Activated T-helper 1 cell treated with anti-CD3 and anti-CD28 coated beads, Interleukin-2, amount 50 U/mL, for 16 hours (primary cell): ENCODE measurements at places on chromosomes 1 and 21.

DNA sequence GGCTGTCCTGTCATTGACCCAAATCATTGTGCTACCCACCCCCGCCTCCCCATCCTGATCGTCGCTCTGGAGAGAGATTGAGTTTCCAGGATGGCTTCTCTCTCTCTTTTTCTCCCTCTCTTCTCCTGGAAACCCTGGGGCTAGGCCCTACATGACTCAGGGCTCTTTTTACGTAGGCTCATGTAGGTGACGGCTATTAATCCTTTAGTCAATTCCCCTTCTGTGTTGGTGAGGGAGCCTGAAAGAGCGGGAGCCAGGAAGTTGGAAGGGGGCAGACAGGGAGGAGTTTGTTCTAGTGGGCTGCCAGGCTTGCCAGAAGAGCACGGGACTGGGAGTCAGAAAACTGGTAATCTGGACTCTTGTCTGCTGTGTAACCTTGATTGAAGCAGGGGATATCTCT, 9.7 kb downstream of the ATP2B4 start:
- no peak for DNase-seq

- no peak for DNase-seq
These were observed 35.0 kb downstream of the TMCC2 start for GRCh38 chr1:205262731-205263171.

DNA sequence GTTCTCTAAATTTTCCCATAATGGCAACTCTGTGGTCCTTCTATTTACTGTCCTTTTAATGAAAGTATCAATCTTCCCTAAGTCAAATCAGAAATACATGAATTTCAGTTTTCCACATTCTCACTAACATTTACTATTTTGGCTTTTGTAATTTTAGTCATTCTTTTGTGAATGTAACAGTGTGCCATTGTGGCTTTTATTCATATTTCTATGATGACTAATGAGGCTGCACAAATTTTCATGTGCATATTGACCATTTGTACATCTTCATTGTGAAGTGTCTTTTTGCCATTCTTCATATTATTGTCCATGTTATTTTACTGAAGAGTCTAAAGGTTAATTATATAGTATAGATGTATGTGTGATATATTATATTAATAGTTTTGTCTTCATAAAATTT, 431.0 kb upstream of the BRINP3 start:
- DNase-seq, result no peak

GRCh38 chr1:233245191-233245765, 50.2 kb downstream of the PCNX2 start:
- DNase-seq, result no peak

DNA sequence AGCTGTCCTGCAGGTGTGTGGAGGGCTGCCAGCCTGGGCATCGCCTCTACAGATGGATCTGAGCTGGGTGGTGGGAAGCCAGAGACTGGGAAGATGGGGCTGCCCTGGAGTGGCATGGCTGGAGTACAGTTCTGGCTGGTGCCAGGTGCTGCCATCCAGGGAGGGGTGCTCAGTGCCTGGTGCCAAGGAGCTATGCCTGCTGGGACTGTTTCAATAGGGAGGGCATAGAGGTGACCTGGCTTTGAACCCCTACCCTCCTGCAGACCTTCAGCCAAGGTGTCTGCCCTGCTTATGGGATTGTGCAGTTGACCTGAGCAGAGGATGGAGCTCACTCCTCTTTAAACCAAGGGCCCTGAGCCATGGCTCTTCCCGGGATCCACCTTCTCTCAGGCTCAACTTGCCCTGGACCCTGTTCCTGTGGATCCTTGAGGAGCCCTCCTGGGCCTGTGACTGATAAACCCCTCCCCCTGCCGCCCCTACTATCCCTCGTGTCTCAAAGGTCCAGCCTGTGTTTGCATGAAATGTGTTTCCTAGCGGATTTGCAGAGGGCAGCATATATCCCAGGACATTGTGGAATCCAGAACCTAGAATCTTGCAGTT, 48.7 kb downstream of the PTPRU start:
- no peak for DNase-seq

- no peak for DNase-seq
These were observed 25.0 kb downstream of the WNT9A start for GRCh38 chr1:227922501-227923352.

DNA sequence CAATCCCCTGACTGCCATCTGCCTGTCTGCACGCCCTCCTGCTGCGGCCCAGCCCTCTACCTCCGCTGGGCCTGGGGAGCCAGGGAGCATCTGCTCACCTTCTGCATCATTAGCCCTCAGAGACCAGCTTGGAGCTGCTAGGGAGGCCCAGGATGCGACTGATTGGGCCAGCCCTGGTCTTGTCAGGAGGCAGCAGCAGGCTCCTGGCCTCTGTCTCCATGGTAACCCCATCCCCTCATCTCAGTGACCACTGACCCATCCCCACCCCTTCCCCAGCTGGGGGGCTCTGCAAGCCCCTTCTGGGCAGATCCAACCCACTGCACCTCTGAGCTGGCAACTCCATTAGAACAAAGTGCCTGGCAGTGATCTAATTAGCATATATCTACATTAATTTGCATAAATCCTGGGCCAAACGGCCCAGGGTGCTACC, 37.7 kb downstream of the NKAIN1 start:
- DNase-seq, result no peak

DNA sequence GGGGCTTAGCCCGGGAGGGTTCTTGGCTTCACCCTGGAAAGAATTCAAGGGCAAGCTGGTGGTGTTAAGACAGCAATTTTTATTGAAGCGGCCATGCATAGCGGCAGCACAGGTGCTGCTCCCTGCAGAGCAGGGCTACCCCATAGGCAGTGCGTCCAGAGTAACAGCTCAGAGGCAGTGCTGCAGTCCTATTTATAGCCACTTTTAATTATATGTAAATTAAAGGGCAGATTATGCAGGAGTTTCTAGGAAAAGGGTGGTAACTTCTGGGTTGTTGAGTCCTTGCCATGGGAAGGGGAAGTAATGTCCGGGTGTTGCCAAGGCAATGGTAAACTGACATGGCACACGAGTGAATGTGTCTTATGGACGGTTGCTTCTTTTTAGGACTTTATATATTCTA, 57.0 kb downstream of the VPS26C start:
- no peak for DNase-seq

- no peak for DNase-seq
These were observed 17.0 kb downstream of the DHRS3 start for GRCh38 chr1:12600880-12601633.

DNA sequence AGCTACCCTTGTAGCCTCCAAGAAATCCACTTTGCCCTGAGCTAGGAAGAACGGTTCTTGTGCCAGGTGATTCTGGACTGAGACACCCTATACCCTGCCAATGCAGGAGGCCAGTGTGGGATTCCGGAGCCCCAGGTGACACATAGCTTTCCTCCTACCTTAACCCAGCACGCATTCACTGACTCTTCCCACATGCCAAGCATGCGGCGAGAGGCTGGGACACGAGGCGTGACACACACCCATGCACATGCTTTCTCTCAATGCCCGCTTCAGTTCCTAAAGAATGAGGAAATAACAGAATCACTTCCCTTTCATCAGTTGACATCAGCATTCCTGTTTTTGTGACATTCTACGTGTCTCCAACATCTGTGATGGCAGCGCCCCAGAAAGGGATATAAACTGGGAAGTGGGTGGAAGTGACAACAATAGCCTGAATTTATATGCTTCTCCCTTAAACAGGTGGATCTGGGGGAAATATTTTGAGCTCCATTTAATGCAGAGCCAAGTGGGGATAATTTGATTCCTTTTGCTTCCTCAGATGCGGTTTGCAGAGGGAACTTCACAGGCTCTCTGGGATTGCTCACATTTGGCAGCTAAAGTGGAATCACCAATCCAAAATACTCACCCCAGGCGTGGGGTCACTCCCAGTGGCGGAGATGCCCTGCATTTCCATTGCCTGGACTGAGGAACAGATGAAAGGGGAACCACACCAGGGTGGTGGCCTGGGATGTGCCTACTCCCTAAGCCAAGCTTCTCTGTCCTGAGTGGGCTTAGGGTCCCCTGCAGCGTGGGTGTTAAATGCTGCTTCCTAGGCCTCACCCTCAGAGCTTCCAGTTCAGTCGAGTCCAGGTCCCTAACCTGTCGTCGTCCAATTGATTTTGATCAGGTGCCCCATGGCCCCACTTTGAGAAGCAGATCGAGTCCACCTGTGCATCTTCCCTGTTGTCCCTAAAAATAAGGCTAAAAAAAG, 445.1 kb downstream of the SIPA1L2 start:
- DNase-seq, result no peak

- DNase-seq, result no peak
These were observed 15.5 kb upstream of the MAST2 start for GRCh38 chr1:45787905-45788304.

- no peak for DNase-seq
These were observed at the start of gene FABP3 for GRCh38 chr1:31373056-31373896. FABP3 (minus strand) TSS chr1:31373076; CDS start chr1:31373014, 62 bp downstream.

- no peak for DNase-seq
These were observed 76.5 kb downstream of the CD58 start for GRCh38 chr1:116494353-116494692.

DNA sequence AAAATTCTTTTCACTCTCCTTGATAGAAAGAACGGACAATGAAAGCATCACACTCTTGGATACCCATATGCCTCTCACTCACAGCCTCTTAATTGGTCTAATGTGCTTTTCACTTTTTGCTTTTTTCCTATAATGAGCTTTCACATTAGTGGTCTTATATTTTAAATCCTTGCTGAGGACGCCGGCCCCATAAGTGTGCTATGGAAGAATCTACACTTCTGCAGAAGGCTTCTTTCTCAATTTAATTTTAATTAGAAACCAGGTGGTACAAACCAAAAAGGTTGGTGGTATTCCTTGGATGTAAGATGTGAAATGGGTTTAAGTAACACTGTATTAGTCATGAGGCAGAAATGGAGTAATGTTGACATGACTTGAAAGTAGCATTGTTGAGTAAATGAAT, 190.6 kb upstream of the NFIA start:
- DNase-seq, result no peak

- DNase-seq, result no peak
These were observed 132.8 kb downstream of the PGBD5 start for GRCh38 chr1:230293390-230293700.

DNA sequence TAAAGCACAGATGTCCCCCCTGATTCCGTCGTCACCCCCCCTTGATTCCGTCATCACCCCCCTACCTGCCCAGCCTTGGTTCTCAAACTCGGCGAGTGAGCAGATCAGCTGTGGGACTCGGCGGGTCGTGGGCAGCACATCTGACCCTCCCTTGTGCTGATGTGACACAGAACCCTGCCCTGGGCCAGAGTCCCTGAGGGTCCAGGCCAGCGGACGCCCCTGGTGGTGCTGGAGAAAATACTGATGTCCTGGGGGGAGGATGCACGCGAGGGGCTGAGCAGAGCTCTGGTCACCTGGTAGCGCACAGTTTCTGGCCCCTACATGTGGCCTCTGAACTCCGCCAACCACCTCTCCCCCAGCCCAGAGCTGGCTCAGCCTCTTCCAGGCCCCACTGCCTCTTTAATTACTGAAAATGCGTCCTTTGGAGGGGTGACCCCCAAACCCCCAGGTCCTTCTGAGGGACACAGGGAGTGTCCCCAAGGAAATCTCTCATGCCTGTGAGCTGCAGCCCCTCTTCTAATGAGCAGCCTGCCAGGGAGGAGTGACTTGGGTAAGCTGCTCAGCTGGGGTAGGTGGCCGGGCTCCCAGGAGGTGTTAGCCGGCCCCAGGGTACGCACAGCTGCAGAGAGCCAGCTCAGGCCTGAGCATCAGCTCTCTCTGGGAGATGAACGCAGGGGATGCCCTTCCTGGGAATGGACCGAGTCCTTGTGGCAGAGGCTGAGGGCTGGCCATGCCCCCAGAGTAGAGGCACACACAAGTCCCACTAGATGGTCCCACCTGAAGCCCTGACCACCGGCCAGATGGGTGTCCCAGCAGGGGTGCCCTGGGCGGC, 129.5 kb upstream of the ARHGEF16 start:
- no peak for DNase-seq

DNA sequence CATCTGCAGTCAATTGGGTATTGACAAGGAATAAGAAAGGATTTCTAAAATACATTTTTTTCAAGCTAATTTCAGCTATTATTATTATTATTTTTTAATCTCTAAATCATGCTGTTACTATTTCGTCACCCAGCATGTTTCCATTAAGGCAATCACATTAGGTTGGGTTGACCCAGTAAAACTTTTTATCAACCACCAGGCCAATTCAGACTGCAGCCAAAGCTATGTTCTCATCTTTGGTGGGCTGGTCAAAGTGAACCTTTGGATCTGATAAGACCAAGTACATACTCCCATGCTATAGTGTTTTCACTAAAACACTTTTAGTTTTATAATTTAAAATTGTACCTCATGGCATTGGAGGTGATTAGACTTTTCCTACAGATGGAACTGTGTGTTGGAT, 198.6 kb downstream of the PBX1 start:
- no peak for DNase-seq

GRCh38 chr1:114976891-114977290, 52.7 kb upstream of the TSHB start:
- no peak for DNase-seq

GRCh38 chr21:35106246-35106835, 57.2 kb upstream of the RUNX1 start:
- no peak for DNase-seq

DNA sequence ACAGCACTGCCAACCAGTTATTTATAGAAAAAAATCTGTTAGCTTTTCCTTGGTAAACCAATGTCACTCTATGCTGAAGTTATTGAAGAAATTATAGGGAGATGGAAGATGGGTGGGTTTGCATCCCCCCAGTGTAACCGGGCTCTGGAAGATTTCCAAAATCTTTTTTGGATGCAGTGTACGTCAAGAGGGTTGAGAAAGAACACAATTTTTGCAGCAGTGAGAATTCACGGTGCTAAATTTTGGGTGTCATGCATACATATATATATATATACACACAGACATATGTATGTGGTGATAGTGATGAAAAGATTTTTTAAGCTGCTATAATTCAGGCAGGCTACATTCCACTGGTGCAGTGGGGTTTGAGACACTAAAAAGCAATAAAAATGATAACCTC, 91.4 kb upstream of the MAGI3 start:
- DNase-seq, result no peak

DNA sequence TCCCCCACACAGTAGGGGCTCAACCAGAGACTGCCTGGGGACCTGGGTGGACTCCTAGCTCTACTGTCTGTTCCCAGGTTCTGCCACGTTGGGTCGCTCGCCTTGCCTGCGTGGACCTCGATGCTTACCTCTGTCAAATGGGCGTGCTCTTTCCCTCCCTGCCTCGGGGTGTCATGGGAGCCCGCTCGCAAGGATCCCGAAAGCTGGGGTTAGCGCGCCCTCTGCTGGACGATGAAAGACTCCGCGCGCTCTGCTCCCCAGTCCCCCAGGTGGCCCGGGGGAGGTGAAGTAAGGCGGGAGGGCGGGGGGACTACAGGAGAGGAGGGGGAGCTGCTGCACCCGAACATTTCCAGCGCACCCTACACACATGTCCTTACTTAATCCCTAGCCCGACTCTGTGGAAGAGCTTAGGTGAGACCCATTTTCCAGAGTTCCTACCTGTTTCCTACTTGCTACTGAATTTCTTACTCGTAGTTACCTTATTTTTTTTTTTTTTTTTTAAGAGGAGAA, 2.3 kb upstream of the BSND start:
- DNase-seq, result peak; percentile 73

GRCh38 chr21:39346671-39347331, 2.1 kb downstream of the HMGN1 start:
- DNase-seq, result no peak

GRCh38 chr1:64471218-64472039, 1.5 kb downstream of the CACHD1 start:
- DNase-seq, result no peak

- DNase-seq, result no peak
These were observed 13.2 kb downstream of the AKR1A1 start for GRCh38 chr1:45563843-45564242.
